ENCODE measurements at places on chromosomes 5 and 9.

DNA sequence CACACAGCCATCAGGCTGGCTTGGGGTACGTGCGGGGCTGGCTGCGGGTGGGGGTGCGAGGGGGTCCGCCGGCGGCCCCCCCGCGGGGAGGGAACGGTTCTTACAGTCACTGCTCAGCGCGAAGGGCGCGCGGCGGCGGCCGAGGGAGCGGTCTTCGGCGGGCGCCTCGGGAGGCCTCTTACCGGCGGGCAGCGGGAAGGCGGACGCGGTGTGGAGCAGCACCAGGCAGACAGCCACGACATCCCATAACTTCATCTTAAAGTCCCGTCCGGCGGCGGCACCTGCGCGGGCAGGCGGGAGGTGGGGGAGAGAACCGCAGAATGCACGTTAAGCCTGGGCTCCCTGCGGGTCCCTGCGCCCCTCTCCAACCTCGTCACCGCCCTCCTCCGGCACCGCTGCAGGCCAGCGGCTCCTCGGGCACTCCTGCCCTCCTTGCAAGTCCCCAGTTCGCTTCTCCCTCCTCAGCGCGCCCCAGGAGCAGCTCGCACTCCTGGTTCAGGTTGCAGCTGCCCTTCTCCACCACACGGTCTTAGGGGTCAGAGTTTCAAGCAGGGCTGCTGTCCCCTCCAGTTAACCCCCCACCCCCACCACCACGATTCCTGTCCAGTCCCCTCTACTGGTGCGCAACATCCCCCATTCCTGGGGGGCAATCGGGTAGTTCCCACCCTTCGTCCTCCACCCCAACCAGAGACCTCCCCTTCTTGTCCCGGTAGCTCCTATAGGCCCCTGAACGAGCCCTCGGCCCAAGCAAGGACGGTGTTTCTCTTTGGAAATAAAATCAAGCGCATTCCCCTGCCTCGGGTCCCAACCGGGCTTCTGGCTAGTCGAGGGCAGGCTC, 5.1 kb downstream of the GDNF start:
- no peak for DNase-seq

- no peak for DNase-seq
These were observed 1.3 kb upstream of the ZNF462 start for GRCh38 chr9:106861640-106862109.

DNA sequence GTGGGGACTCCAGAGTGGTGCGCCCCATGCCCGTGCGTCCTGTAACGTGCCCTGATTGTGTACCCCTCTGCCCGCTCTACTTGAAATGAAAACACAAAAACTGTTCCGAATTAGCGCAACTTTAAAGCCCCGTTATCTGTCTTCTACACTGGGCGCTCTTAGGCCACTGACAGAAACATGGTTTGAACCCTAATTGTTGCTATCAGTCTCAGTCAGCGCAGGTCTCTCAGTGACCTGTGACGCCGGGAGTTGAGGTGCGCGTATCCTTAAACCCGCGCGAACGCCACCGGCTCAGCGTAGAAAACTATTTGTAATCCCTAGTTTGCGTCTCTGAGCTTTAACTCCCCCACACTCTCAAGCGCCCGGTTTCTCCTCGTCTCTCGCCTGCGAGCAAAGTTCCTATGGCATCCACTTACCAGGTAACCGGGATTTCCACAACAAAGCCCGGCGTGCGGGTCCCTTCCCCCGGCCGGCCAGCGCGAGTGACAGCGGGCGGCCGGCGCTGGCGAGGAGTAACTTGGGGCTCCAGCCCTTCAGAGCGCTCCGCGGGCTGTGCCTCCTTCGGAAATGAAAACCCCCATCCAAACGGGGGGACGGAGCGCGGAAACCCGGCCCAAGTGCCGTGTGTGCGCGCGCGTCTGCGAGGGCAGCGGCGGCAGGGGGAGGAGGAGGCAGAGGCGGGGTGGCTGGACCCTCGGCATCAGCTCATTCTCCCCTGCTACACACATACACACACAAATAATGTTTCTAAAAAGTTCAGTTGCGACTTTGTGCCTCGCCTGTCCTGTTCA, 668 bp downstream of the GLIS3 start:
- no peak for DNase-seq

- no peak for DNase-seq
These were observed 115.5 kb downstream of the SLC12A2 start for GRCh38 chr5:128199104-128199503.

- no peak for DNase-seq
These were observed 49.0 kb upstream of the RIC1 start for GRCh38 chr9:5579881-5580280.

- DNase-seq, result no peak
These were observed 2344.7 kb upstream of the ACO1 start for GRCh38 chr9:30039712-30040111.

DNA sequence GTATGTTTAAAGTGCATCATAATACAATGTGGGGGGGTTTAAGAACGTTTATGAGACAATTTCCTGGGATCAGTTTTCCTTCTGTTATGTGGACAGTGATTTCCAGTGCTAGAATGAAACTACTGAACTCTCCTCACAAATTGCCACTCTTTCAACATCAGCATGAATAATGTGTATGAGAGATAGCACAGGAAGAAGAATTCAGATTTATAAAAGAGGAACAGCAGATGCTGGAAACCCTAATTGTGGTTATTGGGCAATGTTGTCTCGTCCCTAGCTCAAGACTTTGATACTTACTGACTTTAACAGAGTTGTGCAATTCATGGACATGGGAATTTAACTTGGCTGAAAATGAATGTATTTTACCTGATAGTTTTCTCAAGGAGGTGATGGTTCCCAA, 410.8 kb upstream of the MEF2C start:
- no peak for DNase-seq
